ENCODE measurements at places on chromosomes 5 and 9. TPM values are rescaled to one million over a fixed set of nuclear protein-coding genes. Genes with fewer than 3 reads are reported as not detected.

The ZNF300 gene
- 4.0 TPM for polyA plus RNA-seq

The LCN9 gene
- not detected for polyA plus RNA-seq

The TNFSF8 gene
- polyA plus RNA-seq, result 0.43 TPM

The ACTBL2 gene
- not detected for polyA plus RNA-seq

The ADRA1B gene
- polyA plus RNA-seq, result 2.3 TPM

The FAM170A gene
- polyA plus RNA-seq, result not detected

The PCDHA11 gene
- 0.77 TPM for polyA plus RNA-seq

GRCh38 chr9:126893079-126893478 lies 21.5 kb upstream of the RALGPS1 start:
- DNase-seq, result no peak

DNA sequence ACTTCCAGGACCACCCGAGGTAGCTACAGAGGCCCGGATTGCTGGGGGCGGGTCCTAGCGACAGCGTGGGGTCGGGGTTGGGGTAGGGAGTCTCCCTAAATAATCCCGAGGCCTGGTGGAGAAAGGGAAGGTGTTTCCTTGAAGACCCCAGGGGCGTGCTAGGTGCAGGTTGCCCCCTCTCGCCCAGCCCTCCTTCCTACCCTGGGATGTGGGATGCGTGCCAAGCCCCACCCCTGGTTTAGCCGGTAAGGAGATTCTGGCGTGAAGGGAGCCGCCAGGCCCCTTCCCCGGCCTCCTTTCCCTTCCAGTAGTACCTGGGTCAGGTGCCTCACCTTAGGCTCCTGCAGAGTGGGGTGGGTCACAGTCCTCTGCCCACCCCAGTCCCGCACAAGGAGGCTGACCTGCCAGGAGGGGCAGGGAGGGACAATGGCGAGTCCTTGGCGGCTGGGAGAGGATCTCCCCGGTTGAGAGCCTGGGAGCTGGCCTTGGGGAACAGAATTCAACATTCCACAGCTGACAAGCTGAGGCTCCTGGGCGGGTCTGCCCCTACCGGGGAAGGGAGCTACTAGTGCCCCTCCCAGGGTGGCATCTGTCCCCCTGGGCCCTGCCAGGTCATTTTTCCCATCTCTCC lies 674 bp downstream of the TSPAN17 start:
- peak; percentile 56 for DNase-seq

- DNase-seq, result no peak
Measured at GRCh38 chr9:97848215-97848479, 4.9 kb upstream of the FOXE1 start.

DNA sequence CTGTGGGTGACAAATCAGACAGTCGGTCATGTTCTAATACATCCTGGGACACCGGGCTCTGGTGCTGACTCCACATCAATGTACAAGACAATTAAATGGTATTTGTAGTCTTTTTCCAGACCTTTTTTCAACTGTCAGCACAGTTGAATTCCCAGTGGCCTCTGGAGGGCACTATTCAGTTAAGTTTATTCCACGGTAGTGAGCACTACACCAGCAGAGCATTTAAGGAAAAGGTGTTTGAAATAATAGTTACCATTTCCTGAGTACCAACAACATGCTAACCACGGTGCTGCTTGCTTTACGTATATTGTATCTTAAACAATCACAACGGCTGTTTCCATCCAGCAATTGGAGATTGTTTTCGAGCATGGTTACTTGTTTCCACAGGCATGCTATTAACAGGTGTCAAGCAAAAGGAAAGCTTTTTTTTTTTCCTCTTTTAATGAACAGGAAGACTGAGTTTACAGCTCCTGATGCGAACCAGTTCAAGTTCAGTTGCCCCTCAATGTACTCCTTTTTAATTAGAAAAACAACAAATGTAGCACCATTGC lies 186.7 kb downstream of the PDZD2 start:
- DNase-seq, result peak; percentile 65

DNA sequence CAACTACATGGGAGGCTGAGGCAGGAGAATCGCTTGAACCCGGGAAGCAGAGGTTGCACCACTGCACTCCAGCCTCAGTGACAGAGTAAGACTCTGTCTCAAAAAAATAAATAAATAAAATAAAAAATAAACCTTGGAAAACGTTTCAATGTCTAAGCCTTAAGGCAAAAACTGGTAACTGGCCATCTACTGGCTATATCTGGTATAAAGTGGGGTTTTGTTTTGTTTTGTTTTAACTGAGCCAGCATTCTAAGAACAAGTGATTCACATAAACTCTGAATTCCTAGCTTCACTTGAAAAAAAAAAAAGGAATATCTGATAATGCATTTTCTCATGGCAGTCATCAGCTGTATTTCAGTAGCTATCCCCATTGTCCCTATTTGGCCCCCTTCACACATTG lies 126.1 kb upstream of the EFNA5 start:
- DNase-seq, result no peak

DNA sequence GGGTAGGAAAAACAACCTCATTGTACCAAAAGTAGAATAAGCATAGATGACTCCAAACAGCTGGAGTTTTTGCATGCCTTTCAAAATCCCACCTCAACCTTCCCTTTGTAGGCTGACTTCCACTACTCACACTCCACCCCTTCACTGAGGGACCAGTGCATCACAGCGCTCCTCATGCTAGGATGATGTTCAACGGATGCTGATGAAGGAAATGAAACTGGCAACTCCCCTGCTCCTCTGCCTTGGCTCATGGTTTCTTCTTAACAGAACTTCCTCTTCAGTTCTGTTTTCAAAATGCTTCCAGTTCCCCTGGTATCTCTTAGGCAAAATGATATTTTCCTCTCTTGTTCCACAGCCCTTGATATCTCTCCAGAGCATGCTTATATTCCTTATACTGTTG lies 29.0 kb downstream of the LIFR start:
- DNase-seq, result no peak

GRCh38 chr5:173618927-173619519 lies 2.6 kb upstream of the BOD1 start:
- peak; percentile 58 for DNase-seq

DNA sequence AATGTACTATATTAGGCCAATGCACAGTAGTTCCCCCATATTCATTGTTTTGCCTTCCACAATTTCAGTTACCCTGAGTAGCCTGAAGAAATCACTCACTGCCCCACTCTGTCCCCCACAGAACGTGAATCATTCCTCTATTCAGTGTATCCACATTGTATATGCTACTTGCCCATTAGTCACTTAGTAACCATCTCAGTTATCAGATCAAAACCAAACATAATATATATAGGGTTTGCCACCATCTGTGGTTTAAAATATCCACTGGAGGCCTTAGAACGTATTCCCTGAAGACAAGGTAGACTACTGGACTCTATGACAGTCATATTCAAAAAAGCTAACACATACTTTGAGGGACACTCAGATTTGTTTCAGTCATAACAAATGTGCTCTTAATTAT lies 465.7 kb upstream of the RGMB start:
- DNase-seq, result no peak

- DNase-seq, result peak; percentile 81
Measured at GRCh38 chr5:56480078-56480704, 247.1 kb upstream of the ANKRD55 start.

DNA sequence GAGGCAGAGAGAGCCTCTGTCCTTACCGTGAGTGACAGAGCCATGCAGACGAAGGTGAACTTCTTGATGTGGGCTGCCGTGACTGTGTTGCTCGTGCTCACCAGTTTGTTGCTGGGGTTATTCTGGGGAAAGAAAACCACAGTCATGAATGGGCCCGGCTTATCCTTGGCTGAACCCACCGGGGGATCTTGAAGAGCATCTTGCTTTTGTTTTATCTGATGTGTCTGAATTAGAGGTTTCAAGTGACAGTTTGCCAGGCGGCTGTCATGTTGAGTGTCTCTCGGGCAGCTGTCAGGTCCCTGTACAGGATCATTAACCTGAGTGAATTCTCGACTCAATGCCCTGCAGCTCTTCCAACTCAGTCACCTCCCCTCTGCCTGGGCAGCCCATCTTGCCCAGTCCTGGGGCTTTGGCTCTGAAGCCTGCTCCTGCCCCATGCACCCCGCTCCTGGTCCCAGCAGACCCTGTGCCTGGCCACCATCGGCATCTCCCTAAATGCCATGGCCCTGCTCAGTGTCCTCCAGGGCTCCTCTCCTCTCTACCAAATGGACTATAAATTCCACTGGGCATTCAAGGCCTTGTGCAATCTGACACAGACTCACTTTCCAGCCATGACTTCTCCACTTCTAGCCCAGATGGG lies 77.4 kb downstream of the OTULIN start:
- peak; percentile 61 for DNase-seq

DNA sequence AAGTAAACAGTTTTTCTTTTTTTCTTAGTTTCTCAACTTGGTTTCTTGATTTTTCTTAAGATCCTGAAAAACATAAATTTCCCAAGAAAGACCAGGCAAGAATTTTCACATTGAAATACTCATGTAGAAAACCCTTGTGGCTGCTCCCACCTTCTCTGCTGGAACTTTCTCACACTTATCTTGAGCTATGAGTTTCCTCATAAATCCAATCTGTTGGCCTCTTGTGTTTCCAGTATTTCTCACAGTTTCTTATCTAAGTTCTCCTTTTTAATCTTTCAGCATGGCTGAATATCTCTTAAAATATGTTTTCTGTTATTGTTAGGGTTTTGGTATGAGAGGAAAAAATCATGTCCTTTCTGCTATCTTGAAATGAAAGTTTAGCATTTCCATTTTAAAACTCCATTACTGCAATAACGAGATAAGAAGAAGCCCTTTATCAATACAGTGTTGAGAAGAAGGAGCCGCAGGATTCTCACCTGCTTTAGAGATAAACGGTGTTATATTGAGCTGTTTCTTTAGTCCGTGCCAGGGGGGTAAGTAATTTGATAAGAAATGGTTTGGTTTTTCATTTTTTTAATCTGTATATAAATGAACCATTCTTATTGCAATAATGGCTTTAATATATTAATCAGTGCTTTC lies 89.3 kb downstream of the ALDH1A1 start:
- no peak for DNase-seq

DNA sequence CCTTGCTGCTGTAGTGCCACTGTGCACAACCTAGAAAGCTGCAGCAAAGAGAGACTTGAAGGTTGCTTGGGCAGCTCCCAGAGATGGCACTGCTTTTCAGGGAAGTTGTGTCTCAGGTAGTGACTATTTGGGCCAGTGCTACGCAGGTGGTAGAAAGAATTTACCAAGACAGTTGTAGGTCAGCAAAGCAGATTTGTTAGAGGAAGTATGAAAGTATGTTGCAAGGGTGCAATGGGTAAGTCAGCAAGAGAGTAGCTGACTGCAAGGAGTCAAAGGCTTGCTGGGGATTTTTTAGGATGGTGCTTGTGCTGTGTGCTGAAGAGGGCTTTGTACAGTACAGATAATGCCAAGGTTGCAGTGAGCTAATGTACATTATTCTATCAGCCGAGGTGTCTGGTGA lies 33.5 kb upstream of the SPARC start:
- DNase-seq, result no peak

GRCh38 chr9:33297432-33297831 lies 7.1 kb downstream of the NFX1 start:
- no peak for DNase-seq

DNA sequence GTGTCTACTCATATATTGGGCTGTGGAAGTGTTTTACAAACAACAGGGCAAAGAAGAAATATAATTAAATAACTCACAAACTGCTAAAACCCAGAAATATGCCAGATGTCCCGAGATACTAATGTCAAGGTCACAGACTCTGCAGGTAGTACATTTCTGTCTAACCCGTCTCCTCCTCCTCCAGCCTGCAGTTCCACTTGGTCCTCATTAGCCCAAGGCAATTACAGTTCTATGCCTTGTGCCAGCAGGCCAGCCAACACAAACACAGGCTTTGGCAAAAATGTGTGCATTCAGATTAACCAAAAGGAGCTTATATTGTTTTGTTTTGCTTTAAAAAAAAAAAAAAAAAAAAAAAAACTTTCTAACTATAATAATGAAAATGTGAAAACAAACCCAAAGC lies 148.8 kb downstream of the MYO10 start:
- DNase-seq, result no peak

DNA sequence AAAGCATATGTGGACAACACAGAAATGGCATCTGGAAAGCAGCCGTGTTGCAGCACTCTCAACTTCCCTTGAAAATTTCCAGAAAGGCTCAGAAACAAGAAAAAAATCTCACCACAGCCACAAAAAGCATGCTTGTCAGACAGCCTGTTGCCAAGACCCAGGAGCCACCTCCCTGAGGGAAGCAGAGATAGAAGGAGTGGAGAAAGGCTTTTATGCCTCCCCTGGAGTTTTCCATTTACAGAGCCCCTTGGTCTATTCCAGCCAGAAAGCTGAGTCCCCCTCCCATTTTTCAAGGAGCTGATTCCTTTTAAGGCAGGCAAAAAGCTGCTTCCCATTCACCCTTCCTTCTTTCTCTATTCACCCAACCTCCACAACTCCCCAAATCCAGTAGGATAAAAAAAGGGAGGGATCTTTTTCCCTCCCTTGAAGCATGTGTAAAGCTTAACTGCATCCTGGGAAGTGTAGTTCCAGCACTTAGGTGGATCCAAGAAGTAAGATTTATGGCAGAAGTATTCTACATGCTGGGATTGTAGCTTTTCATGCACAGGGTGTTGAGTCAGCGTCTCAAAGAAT lies 37.1 kb upstream of the PALM2AKAP2 start:
- DNase-seq, result peak; percentile 37

DNA sequence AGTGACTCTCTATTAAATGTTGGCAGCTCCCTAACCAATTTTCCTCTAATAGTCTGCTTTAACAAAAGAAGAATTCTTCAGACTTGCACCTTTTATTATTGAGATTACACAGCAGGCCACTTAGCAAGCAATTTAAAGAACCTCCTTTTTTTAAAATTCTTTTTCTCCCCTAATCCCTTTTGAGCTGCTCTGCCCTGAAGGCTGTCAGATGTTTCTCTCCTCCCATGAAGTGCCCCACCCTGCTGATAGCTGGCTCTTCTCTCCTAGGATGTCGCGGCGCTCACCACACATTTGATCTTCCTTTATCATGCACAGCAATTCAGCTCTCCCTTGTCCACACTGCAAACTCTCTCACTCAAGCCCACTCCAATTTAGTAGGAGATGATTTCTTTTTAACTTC lies 1471.1 kb upstream of the ACO1 start:
- DNase-seq, result no peak

- DNase-seq, result no peak
Measured at GRCh38 chr5:68339921-68340321, 124.4 kb downstream of the PIK3R1 start.

GRCh38 chr5:15692706-15693381 lies 192.9 kb downstream of the FBXL7 start:
- DNase-seq, result no peak

GRCh38 chr5:80516826-80517225 lies 28.9 kb downstream of the FAM151B start:
- DNase-seq, result no peak

DNA sequence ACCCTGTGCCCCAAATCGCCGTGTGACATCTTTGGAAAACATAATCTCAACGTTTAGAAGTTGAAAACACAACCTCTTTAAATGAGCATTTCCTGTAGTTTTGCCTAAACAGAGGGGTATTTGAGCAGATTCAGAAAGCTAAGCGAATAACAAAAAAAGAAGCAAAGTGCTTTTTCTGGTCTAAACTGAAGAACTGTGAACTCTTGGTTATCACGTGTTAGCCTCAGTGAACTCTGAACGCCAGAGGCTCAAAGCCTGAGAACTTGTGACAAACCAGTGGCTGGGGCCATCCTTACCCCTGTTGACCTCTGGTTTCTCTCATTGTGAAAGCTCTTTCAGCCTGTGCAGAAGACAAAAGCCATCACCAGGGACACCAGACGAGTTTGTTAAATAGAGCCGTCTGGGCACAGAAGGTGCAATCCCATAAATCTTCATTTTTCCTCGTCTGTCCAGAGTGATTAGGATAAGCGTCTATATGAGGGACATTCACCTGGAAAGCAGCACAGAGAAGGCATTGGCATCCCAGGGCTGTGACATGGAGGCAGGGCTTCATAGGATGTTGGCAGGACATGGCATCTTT lies 61.4 kb upstream of the ICE1 start:
- no peak for DNase-seq

Data from kidney (tissue), 22 donors.